ENCODE measurements at places on chromosomes 5 and 9. TPM values are rescaled to one million over a fixed set of nuclear protein-coding genes. Genes with fewer than 3 reads are reported as not detected.

- no peaks in the 10 kb centered on the region for H3K4me1 ChIP-seq
- H3K27ac ChIP-seq = no peak overlapping the region
- DNase-seq = no peak
- H3K27me3 ChIP-seq = no peaks in the 10 kb centered on the region
- H3K4me3 ChIP-seq = no peak overlapping the region
Measured at GRCh38 chr5:171830686-171831085, 45.1 kb downstream of the SMIM23 start.

DNA sequence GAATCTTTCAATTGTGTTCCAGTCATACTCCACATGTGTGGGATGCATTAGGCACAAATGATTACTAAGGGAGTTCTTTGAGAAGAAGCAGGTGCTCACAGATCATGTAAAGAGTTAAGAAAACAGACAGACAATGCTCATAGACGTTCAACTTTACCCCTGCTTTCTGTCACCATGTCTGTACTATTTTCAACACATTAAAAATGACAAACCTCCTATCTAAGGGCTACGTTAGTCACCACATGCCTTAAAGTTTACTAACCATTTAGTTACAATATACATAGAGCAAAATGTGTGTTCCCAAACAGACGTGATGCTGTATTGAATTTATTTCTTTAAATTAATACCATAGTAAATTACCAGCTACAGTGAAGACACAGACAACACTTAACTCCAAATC lies 435.9 kb downstream of the HCN1 start:
- no peak for DNase-seq
- H3K4me3 ChIP-seq = no peak overlapping the region
- no peaks in the 10 kb centered on the region for H3K27me3 ChIP-seq
- H3K27ac ChIP-seq = no peak overlapping the region

GRCh38 chr5:148817606-148818005 lies 8.8 kb upstream of the ADRB2 start:
- no peaks in the 10 kb centered on the region for H3K36me3 ChIP-seq
- no peaks in the 10 kb centered on the region for H3K4me1 ChIP-seq
- no peak overlapping the region for H3K27ac ChIP-seq
- no peaks in the 10 kb centered on the region for H3K27me3 ChIP-seq
- no peak overlapping the region for H3K4me3 ChIP-seq

The SLC46A2 gene
- total RNA-seq = not detected

DNA sequence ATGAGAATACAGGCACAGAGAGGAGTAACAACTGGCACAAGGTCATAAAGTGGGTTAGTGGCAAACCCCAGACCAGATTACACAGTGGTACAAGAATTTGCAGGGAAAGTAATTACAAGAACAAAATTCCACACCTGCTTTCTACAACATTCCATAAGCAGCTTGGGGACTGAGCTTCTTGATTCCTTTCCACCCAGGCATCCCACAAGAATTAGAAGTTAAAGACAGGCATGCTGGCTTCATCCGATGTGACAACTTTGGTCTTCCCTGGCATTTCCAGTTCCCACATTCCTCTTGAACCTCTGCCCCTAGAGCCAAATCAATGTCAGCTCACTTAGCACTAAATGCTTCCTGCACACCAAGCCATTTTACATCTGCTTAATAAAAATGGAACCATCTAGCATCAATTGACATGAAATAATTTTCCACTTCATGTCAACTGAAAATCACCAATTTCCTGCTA lies 435.8 kb upstream of the PAPPA start:
- DNase-seq = no peak
- H3K36me3 ChIP-seq = no peaks in the 10 kb centered on the region
- no peak overlapping the region for H3K4me3 ChIP-seq
- no peaks in the 10 kb centered on the region for H3K27me3 ChIP-seq
- H3K27ac ChIP-seq = no peak overlapping the region

The RFX3 gene
- 8.8 TPM for total RNA-seq

GRCh38 chr9:2568689-2569088 lies 52.9 kb upstream of the VLDLR start:
- DNase-seq = no peak
- H3K4me1 ChIP-seq = peaks cover 14% of the 10 kb centered on the region
- no peak overlapping the region for H3K27ac ChIP-seq
- H3K4me3 ChIP-seq = no peak overlapping the region

DNA sequence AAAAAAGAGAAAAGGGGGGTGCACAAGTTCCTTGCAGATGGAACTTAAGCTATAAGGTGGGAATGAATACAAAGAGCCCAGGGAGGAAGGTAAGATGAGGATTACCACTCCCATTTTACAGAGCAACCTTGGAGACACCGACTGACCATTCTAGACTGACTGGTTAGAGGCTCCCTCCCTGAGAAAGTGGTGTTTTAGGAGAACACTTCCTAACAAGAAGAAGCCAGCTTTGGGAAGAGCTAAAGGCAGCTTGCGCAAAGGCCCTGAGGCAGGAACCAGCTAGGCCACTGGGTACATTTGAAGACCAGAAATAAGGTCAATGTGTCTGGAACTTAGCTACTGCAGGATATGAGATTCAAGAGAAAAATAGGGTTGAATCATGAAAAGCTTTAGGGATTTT lies 38.6 kb downstream of the SPARC start:
- H3K4me1 ChIP-seq = no peaks in the 10 kb centered on the region
- no peak for DNase-seq

The DEPDC1B gene
- 0.49 TPM for total RNA-seq

The ADGRD2 gene
- not detected for total RNA-seq

DNA sequence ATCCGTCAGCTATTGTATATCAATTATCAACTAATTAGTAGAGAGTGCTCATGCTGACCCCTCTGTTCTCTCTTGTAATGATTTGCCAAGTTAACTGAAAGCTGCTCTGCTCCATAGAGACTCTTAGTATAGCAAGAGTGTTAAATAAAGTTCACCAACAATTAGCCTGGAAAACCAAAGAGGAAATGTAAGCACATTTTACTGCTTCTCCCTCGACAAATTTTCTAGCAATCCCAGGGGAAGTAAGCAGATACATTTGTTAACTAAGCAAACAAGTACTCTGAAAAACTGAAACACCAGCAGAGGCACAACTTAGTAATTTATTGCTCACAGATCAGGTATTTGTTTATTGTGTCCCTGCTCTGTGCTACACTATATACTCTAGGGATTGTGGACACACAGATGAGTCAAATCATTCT lies 162.2 kb downstream of the GLIS3 start:
- no peak overlapping the region for H3K27ac ChIP-seq
- H3K4me1 ChIP-seq = peaks cover 37% of the 10 kb centered on the region
- H3K4me3 ChIP-seq = no peak overlapping the region
- H3K36me3 ChIP-seq = no peaks in the 10 kb centered on the region
- DNase-seq = no peak
- no peaks in the 10 kb centered on the region for H3K27me3 ChIP-seq

The NRARP gene
- 6.3 TPM for total RNA-seq

DNA sequence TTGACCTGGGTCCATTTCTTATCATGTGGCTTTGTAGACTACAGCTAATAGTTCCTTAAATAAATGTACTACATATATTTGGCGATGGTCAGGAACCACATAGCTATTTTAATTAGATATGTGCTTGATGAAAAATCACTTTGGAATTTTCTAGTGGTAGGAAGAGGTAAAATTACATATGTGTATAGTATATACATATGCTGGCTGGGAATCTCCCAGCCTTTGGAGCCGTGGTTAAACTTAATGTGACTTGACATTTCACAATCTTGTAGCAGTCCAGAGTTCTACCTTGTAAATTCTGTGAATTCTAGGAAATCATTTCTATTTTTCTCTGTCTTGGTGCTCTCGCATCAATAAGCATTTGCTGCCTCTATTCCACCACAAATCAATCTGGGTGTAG lies 565.0 kb downstream of the DMRTA1 start:
- no peak for DNase-seq
- no peak overlapping the region for H3K4me3 ChIP-seq
- no peaks in the 10 kb centered on the region for H3K4me1 ChIP-seq
- H3K36me3 ChIP-seq = no peaks in the 10 kb centered on the region

DNA sequence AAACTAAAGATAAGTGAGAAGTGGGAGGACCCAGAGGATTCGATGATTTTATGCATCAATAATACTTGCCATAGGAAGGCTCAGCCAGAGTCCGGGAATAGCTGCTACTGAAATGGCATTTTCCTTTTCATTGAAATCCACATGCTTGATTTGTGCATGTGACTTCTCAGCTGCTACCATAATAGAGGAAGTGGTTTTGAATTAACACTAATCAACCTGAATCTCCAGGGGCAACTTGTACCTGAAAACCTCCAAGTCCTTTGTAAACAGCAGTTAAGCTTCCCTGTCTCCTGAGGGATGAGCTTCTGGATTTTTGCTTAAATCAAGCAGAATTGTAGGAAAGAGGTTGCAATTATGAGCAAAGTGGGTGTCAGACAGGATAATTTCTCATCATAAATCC lies 124.9 kb downstream of the PPP2R2B start:
- H3K4me1 ChIP-seq = no peaks in the 10 kb centered on the region
- no peaks in the 10 kb centered on the region for H3K36me3 ChIP-seq
- H3K4me3 ChIP-seq = no peak overlapping the region
- DNase-seq = no peak

GRCh38 chr5:148035676-148036075 lies 28.1 kb upstream of the SPINK5 start:
- no peak overlapping the region for H3K4me3 ChIP-seq
- no peaks in the 10 kb centered on the region for H3K27me3 ChIP-seq
- DNase-seq = no peak

DNA sequence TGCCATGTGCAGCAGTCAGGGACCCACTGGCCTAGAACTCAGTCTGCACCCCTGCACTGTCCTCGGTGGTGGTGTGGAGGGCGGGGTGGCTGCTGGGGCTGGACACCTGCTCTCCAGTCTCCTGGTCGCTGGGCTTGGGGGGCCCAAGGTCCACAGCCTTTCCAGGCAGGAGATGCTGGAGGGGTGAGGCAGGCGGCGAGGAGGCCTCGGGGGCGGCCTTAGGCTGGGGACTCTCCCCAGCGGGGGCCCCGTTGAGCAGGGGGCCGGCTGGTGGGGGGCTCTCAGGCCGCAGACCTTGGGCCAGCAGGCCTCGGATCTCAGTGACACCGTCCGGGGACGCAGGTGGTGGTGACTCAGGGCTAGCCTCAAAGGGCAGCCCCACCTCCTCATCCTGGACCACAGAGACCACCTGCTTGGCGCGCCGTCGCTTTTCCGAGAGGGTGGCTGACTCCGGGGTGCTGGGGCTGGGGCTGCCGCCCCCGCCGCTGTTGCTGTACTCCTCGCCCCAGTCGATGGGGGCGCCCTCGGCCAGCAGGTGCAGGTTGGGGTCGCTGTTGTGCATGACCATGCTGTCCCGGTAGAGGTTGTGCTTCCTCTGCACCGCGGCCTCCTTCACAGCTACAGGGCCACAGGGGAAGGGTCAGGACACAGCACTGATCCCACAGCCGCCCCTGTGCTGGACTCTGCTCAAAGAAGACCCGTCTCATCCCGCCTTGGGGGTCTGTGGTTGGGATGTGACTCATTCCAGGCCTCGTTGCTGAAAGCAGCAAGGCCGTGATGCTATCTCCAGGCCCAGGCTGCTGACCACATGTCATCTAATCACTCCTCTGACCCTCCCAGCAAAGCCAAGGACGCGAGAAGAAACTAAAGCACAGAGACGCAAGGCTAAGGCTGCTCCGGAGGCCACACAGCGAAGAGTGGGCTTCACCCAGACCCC lies 55.8 kb downstream of the LRSAM1 start:
- no peaks in the 10 kb centered on the region for H3K4me1 ChIP-seq
- DNase-seq = no peak
- no peak overlapping the region for H3K27ac ChIP-seq
- H3K4me3 ChIP-seq = no peak overlapping the region

DNA sequence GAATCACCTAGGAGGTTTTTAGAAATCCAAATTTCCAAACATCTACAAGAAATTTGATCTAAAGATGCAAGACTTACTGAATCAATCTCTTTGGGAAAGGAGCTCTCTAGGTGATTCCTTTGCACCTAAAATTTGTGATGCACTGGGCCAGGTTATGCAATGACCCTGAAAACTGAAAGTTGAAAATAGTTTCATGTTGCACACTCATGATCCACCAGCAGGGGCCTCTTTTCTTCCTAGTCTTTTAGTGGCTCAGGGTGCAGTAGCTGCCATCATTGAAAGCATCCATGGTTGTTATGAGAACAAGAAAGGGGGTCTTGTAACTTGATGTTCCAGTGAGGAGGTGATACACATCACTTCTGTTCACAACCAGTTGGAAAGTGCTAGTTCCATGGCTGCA lies 486.8 kb downstream of the PSAT1 start:
- H3K4me3 ChIP-seq = no peak overlapping the region
- no peaks in the 10 kb centered on the region for H3K4me1 ChIP-seq
- no peaks in the 10 kb centered on the region for H3K27me3 ChIP-seq
- H3K36me3 ChIP-seq = no peaks in the 10 kb centered on the region
- no peak for DNase-seq

GRCh38 chr5:88769165-88769564 lies 113.8 kb downstream of the MEF2C start:
- no peak overlapping the region for H3K27ac ChIP-seq
- DNase-seq = no peak
- H3K4me1 ChIP-seq = no peaks in the 10 kb centered on the region
- H3K36me3 ChIP-seq = no peaks in the 10 kb centered on the region
- H3K4me3 ChIP-seq = no peak overlapping the region

DNA sequence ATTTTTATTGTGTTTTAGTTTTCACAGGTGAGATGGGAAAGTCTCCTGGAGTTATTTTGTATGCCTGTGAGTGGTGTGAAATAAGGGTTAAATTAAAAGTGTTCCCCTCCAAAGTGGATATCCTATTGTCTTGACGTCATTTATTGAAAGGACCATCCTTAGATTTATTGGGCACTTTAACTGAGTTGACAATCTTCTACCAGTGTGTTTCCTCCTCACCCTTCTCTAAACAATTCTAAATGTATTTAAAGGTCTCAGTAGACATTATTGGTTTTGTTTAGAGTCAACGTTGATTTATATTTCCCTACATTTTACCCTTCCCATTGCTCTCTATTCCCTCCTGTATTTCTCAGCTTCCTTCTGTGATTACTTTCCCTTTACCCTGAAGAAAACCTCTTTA lies 40.8 kb downstream of the PRRC1 start:
- H3K4me1 ChIP-seq = no peaks in the 10 kb centered on the region
- H3K4me3 ChIP-seq = no peak overlapping the region
- DNase-seq = no peak
- no peaks in the 10 kb centered on the region for H3K36me3 ChIP-seq
- no peaks in the 10 kb centered on the region for H3K27me3 ChIP-seq
- H3K27ac ChIP-seq = no peak overlapping the region

DNA sequence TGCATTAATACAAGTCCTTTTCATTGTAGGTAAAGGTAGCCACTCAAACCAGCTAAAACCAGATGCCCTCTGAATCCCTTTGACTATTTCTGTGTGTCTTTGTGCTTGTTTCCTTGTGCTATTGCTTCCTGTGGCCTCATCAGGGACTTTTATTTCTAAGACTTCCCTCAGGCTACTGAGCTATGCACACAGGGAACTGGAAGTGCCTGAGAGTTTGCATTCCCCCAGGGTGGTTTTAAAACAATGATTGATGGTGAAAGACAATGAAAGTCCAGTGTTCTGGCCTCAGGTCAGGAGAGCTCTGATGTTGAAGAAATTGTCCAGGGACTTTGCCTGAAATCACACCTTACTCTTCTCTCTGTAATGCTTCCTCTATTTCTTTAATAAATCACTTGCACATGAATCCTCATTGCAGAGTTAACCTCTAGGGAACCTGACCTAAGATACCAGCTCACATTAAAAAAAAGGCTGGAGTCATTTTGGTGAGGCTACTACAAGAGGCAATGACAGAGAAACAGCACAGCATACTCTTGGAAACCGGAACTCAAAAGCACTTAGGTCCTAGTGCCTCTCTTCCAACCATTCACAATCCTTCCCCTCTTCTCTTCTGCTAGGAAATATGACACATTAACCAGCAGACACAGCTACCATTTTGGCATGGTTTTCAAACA lies 158.1 kb upstream of the NREP start:
- no peak for DNase-seq
- no peaks in the 10 kb centered on the region for H3K36me3 ChIP-seq
- no peak overlapping the region for H3K27ac ChIP-seq
- H3K4me1 ChIP-seq = no peaks in the 10 kb centered on the region

Measured in thyroid gland (tissue), 4 donors.